Activated effector memory CD4-positive, alpha-beta T cell treated with anti-CD3 and anti-CD28 coated beads, Interleukin-2, amount 50 U/mL, for 16 hours (primary cell): ENCODE measurements at places on chromosomes 16 and 17.
A peak's percentile ranks its signal among the peaks of the same experiment; 100 is the strongest.

- no peak for DNase-seq
Measured at GRCh38 chr17:51540151-51540550, 279.8 kb downstream of the UTP18 start.

GRCh38 chr17:2736956-2737355, 12.5 kb downstream of the CCDC92B start:
- DNase-seq, result no peak

- DNase-seq, result no peak
Measured at GRCh38 chr17:50604513-50604912, 30.2 kb upstream of the ABCC3 start.

DNA sequence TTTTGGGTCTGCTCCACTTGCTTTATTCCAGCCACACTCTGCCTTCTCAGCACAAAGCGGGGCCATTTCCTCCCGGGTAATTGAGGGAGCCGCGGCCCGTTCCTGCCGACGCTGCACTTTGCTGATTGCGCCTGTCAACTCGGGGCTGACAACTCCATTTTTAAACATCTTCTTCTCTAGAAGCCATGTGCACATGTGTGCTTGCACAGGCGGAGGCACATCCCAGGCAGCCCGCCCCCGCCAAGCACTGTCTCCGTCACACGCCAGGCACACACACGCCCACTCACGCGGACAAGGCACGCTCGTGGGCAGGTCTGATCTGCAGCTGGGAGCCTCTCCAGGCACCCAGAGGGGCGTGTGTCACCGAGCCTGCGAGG, 63.2 kb downstream of the ENGASE start:
- no peak for DNase-seq

- no peak for DNase-seq
Measured at GRCh38 chr16:59328961-59329360, 594.8 kb upstream of the GOT2 start.

DNA sequence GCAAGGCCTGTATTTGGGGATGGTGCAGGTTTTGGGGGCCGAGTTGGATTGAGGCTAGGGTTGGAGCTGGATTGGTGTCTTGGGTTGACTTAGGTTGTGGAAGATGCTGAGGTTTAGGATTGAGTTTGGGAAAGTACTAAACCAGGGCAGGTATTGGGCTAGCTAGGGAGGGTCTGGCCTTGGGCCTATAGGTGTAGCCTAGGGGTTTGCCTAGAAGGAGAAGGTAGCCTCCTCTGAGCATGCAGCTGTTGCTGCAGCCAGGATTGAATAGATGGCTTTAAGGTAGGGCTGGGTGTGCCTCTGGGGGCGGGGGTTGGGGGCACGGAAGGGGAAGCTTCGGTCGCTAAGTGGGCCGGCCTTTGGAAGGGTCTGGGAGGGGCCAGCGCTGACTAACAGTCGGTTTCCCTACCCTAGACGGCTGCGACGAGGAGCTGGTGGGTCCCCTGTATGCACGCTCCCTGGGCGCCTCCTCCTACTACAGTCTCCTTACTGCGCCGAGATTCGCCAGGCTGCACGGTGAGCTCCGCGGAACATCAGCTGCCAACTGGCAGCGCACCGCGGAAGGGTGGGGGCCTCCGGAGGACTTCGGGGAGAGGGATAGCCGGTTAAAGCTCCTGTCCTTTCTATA, 1.2 kb downstream of the CNTNAP1 start:
- DNase-seq, result peak; percentile 67

DNA sequence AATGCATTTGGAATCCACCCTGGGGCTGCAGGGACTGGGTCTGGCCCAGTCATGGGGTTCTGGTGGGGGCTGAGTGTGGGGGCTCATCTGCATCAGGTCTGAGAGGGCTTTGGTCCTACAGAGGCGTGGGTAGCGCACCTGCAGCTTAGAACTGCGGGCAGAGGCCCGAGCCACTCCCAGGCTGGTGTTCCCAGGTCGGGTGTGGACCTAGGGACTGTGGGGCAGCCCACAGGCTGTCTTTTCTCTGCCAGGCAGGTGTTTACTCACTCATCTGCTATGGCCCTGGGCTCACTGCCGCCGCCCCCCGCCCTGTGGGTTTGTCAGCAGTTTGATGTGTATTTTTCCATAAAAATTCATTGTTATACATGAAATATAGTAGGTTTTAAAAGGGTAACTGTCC, 27.0 kb upstream of the DOC2B start:
- no peak for DNase-seq

DNA sequence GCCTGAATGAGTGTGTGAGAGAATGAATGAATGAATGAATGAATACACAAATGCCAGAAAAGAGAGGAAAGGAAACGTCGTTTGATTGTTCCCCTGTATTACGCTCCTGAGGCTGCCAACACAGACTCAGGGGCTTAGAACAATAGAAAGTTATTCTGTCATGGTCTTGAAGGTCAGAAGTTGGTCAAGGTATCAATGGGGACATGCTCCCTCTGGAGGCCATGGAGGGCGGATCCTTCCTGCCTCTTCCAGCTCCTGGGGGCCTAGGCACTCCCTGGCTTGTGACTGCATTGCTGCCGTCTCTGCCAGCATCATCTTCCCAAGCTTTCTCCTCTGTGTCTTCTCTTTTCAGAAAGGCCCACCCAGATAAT, 1.5 kb upstream of the SLC38A8 start:
- DNase-seq, result no peak

GRCh38 chr16:72537664-72538063, 365.7 kb upstream of the PMFBP1 start:
- DNase-seq, result no peak

DNA sequence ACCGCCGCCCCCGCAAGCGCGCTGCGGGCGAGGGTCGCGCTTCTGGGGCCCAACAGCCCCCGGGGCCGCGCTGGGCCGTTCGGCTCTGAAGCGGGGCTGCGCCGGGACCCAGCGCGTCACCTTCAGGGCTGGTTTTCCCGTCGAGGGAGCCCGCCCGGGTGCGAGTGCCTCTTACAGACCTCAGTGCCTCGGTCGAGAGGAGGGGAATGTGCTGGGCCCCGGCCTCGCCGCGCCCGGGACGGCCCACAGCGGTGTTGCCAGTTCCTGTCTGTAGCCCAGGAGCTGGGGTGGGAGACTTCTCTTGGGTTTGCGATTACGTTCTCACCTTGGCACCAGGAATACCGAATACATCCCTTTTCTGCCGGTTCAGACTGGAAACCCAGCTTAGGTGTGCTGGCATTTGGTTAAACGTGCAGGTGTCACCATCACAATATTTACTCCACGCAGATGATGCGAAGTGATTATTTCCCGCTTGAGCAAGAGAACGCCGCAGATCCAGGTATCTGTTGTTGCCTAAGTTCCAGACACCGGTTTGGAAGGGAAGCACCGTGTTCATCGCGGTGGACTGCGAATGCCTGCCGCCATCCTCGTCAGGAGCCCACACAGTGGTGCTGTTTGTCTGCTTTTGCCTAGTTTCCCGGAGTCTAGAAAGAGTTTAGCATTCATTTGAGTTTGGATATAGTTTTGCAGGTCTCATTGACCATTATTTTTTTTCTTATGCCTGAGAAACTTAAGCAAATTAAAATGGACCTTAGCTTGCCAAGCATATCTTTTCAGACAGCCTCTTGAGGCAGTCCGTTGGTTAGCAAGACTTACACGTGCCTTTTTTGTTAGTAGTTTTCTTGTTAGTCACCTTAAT, 914 bp downstream of the MAP1LC3B start:
- peak; percentile 80 for DNase-seq

DNA sequence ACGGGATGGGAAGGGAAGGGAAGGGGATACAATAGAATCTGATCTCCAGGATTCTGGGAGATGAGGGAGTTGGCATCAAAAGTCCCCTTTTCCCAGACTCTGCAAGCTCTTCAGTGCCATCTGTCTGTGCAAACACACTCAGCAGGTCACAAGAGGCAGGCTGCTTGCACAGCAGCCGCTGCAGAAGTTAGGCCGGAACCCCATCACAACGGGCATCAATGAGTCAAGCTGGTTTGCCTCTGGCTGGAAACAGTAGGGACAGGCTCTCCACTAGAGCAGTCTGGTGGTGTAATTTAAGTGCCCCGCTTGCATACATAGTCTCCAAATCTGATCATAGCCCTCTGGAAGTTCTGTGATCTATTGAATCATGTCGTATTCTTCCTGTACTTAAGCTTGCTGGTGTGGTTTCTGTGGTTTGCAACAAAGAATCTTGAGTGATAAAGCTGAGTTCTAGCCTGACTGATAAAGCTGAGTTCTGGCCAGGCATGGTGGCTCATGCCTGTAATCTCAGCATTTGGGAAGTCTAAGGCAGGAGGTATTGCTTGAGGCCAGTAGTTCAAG, 33.7 kb upstream of the KDM8 start:
- DNase-seq, result peak; percentile 84

DNA sequence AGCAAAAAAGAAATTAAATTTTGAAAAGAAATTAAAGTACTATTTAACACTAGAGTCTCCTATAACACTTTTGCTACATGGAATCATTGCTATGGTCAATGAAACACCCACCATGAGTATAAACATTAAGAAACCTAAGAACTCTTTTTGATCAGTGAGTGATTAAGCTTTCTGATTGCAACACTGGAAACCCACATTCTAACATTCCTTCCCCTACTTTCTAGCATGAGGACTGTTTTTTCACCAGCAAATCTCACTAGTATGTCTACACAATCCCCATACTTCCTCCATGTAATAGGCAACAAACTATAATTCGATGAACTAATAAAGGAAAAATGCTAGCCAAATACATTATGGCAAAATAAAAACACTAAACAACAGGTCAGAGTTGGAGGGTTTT, 54.7 kb downstream of the SKAP1 start:
- no peak for DNase-seq

GRCh38 chr16:59510008-59510424, 775.9 kb upstream of the GOT2 start:
- DNase-seq, result no peak

DNA sequence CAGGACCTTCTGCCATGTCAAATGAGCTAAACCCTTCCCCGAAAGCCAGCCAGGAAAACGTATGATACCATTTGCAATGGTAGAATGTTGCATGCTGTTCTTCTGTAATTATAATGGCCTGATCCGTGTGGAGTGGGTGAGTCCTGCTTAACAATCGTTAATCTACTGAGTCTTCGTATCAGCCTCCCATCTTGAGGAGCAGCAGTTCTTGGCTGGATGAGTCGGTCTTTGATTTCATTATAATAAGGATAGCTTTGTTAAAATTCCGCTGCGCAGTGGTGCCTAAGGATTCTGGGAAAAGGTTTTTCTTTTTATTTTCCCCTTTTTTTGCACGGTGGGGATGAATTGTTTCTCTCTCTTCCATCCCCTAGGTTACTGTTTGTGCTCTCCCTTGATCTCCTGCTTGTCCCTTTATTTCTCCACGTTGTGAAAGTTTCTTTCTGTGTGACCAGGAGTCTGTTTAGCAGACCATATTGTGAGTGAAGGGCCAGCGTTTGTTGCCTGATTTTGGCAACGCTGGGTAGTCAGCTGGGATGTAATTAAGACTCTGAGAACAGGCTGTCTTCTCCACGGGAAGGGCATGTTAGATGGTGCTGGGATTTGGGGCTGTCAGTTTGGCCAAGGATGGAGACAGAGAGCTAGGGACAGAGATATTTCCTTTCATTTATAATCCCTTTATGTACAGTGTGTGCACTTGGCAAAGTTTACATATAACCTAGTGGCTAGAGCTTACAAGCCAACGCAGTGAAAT, 263.0 kb downstream of the FTO start:
- DNase-seq, result no peak

DNA sequence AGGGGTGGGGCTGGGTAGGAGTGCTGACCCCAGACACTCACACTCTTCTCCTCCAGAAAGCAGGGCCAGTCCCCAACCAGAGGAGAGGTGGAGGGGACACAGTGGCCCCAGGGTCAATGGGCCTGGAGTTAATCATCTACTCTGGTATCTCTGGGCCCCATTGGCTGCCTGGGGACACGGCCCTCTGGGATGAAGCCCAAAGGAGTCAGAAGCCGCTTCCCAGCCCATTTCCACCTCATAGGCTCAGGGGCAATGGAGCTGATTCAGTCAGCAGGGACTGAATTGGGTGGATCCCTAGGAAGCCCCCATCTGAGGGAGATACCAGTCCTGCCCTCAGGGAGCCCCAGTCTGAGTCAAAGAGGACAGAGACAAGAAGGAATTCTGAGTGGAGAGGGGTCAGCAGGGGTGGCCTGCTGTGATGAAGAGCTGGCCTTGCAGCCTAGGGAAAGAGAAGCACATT, 2.9 kb upstream of the NAGS start:
- DNase-seq, result no peak

DNA sequence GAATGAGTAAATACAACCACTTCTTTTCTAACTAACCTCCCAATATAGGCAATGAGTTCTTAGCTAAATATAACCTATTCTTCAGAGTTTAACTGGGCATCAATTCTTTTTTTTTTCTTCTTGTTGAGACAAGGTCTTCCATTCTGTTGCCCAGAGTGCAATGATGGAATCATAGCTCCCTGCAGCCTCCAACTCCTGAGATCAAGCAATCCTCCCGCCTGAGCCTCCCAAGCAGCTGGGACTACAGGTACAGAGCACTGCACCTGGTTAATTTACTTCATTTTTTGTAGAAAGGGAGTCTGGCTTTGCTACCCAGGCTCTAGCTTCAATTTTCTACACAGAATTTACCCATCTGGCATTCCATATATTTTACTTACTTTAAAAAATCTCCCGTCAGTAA, 1.1 kb downstream of the METTL16 start:
- DNase-seq, result no peak

GRCh38 chr17:27596096-27596495, 34.9 kb upstream of the LGALS9 start:
- DNase-seq, result no peak

GRCh38 chr16:74738113-74738541, 36.5 kb downstream of the FA2H start:
- DNase-seq, result no peak

- peak; percentile 81 for DNase-seq
Measured at GRCh38 chr16:69311533-69312387, 610 bp downstream of the VPS4A start.

DNA sequence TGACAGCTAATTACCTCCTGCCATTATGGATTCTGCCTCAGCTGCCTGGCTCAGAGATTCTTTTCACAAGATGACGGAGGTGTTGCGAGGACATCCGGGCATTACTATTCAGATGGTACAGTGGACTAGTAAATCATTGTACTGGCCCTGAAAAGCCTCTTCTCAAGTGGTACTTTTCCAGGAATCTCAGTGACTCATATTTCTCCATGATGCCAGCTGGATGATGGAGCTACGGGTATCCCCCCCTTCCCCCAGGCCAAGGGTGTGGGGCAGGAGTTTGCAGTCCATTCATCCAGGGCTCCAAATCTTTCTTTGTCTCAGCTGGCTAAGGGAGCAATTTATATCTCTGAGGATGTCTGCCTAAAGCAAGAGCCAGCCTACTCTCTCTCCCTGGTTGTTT, 107.7 kb upstream of the GPR139 start:
- no peak for DNase-seq

DNA sequence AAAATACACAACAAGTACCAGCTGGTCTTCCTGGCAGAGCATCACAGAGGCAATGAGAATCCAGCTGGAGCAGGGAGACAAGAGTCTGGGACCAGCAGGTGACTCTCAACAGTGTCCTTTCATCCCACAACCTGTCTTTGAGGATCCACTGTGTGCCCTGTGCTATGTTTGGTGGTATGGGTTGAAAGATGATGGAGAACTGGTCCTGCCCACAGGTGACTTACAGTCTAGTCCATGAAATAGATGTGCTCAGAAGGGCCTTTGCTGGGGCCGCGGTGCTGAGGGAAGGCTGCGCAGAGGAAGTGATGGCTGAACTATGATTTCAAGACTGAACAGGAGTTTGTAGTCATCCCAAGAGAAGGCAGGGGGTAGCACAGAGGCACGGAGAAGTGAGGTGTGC, 17.9 kb downstream of the WNT3 start:
- no peak for DNase-seq

- DNase-seq, result no peak
Measured at GRCh38 chr16:63596716-63597115, 1525.1 kb downstream of the CDH11 start.
